HFFc6 (cell line): ENCODE measurements at places on chromosomes 13 and 19. TPM values are rescaled to one million over a fixed set of nuclear protein-coding genes. Genes with fewer than 3 reads are reported as not detected.

NLRP5 gene
- total RNA-seq, result not detected in 3 replicates

PTBP1 gene
- 301 to 381 TPM (median 374 TPM) in 3 replicates for total RNA-seq

TTC9B gene
- not detected in 3 replicates for total RNA-seq

ZFR2 gene
- total RNA-seq, result not detected in 3 replicates

KPTN gene
- 11.8 to 15.1 TPM (median 12.6 TPM) in 3 replicates for total RNA-seq

PNMA8C gene
- total RNA-seq, result 0.07 TPM in 1 of 3 replicates, not detected in the others

ONECUT3 gene
- total RNA-seq, result not detected in 3 replicates

SMIM24 gene
- not detected in 3 replicates for total RNA-seq

PLK5 gene
- total RNA-seq, result 0.26 and 0.55 TPM in 2 replicates

YJEFN3 gene
- 1.7 to 2.5 TPM (median 1.8 TPM) in 3 replicates for total RNA-seq

CBLC gene
- total RNA-seq, result not detected in 3 replicates

DHDH gene
- total RNA-seq, result not detected in 3 replicates

HDGFL2 gene
- 65.4 and 73.4 TPM in 2 replicates for total RNA-seq

KLHL1 gene
- not detected in 3 replicates for total RNA-seq

GRCh38 chr19:45245826-45246225 is 619 bp upstream of the EXOC3L2 start:
- DNase-seq, result no peak

DNA sequence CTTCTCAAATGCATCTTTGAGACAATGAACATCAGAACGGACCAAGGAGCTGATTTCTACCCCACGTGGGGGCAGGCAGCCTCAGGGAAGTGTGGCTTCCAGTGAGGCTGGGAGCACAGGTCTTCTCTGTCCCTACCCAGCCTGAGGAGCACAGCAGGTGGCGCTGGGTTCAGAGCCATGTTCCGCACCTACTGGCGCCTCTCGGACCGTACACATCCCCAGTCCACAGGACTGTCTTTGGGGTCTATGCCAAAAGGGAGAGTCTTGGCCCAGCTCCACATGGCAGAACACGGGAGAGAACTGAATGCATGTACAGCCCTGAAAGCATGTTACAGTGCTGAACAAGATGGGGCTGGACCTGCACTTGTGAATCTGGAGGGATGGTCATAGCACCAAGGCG is 22.6 kb downstream of the SUGP1 start:
- no peak for DNase-seq

DNA sequence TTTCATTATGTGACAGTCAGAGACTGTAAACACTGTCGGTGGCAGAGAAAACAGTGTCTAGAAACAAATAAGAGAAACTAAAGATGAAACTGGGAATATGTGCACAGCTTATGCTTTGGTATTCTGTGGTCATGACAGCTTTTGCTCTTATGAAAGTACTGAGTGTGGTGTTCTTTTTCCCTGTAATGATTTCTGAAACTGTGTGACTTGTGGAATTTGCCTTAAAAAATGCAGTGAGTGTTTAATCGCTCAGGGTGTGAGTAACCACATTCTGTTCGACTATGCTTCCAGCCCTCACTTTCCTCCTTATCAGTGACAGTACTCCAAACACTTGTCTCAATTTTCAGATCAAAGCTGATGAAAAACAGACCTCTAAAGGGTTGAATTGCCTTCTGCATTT is 66.9 kb upstream of the DIAPH3 start:
- no peak for DNase-seq

DNA sequence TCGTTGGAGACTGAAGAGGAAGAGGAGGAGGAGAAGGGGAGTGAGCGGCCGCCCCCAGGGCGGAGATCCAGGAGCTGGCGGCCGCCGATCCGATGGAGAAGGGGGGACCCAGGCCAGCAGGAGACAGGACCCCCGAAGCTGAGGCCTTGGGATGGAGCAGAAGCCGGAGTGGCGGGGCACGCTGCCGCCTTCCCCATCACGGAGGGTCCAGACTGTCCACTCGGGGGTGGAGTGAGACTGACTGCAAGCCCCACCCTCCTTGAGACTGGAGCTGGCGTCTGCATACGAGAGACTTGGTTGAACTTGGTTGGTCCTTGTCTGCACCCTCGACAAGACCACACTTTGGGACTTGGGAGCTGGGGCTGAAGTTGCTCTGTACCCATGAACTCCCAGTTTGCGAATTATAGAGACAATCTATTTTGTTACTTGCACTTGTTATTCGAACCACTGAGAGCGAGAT is 1.8 kb downstream of the GADD45B start:
- peak; percentile 17 for DNase-seq

DNA sequence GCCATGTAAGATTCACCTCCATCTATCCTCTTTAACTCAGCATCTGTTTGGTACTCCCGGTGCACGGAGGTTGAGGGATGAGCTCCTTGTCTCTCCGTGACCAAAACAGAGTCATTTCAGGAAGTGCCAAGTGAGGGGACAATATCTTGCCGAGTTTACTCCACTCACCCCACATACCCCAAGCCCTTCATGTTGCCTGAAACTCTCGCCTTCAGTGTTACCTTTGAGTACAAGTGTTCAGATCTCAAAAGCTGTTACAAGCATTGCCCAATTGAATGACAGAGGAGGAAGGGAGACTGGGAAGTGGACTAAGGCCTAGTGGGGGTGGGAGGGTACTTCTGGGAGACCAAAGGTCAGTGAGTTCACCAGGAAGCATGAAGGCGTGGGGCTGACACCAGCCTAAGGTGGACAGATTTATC is 6.0 kb upstream of the SIGLEC12 start:
- DNase-seq, result no peak

DNA sequence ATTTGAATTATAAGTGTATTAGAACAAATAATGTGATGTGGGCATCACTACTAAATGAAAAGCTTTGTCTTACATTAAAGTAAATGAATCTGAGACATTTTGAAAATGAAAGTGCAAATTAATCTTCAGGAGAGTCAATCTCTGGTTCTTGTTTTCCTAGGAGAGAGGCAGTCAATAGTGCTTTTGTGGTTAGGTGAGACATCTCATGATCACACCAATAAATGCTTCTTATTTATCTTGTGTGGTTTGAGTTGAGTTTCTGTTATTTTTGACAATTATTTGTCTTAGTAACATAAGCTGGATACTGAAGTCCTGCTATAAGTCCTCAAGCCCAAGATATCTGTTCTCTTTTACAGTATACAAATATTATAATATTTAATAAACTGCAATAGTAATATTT is 1378.0 kb upstream of the PCDH9 start:
- DNase-seq, result no peak

GRCh38 chr13:32414580-32414979 is 13.3 kb downstream of the N4BP2L1 start:
- no peak for DNase-seq

- DNase-seq, result no peak
These were observed 4.2 kb upstream of the ISYNA1 start for GRCh38 chr19:18441804-18442788.

GRCh38 chr13:22700246-22700887 is 480.4 kb upstream of the SGCG start:
- no peak for DNase-seq

- no peak for DNase-seq
These were observed 66.6 kb downstream of the ARHGEF18 start for GRCh38 chr19:7415163-7415856.

DNA sequence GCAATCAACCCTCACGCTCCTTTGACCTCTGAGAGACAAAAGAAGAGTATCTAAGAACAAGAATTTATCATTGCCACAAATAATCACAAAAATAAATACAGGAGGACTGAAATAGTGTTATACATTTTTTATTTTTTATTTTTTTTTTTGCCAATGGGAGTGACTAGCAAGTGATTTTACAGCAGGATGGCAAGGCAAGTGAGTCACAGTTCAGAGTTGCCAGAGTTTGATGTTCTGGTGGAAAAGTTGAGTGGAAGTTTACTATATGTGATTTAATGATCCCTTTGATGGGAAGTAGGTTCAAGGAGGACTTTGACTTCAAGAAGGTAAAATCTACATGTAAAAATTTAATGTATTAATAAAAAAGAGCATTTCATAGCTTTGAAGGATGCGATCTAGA is 2691.4 kb downstream of the PCDH9 start:
- peak; percentile 38 for DNase-seq

- DNase-seq, result no peak
These were observed 34.0 kb upstream of the SPRY2 start for GRCh38 chr13:80374901-80375300.

- no peak for DNase-seq
These were observed 38.8 kb downstream of the TDRD3 start for GRCh38 chr13:60435762-60436374.

DNA sequence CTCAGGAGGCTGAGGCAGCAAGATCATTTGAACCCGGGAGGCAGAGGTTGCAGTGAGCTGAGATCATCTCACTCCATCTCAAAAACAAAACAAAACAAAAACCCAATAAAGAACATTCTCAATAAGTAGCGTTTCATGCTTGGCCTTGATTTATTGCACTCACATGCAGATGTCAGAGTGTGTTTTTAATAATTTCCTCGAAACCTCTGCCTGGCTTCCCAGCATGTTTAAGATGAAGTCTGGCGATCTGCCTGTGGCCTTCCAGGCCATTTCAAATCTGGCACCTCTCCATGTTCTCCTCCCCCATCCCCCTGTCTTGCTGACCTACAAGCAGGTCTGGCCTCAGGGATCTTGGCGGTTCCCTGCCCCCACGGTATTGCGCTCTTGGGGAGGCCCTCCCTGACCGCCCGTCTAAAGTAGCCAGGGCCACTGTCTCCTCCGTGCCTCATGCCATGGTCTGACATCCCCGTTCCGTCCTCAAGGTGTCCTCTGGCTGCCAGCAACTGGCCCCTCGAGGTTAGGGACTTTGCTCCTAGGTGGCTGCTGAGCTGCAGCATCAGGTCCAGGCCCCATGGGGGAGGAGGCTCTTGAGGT is 1.6 kb downstream of the WDR88 start:
- DNase-seq, result no peak

GRCh38 chr13:21048901-21049698 is 12.3 kb downstream of the LATS2 start:
- DNase-seq, result no peak

- DNase-seq, result no peak
These were observed 81.8 kb upstream of the GJB6 start for GRCh38 chr13:20313896-20314295.
